ENCODE measurements at places on chromosomes 12 and 14. TPM values are rescaled to one million over a fixed set of nuclear protein-coding genes. Genes with fewer than 3 reads are reported as not detected.

CBX5 gene
- total RNA-seq, result 21.8 TPM

IKZF4 gene
- 5.4 TPM for total RNA-seq

TAS2R46 gene
- 4.8 TPM for total RNA-seq

PLEKHH1 gene
- 0.27 TPM for total RNA-seq

KRT73 gene
- 0.27 TPM for total RNA-seq

GRIN2B gene
- total RNA-seq, result under 0.01 TPM

SAMD15 gene
- total RNA-seq, result 0.81 TPM

TNS2 gene
- 3.2 TPM for total RNA-seq

GIT2 gene
- 88.3 TPM for total RNA-seq

STRAP gene
- 29.6 TPM for total RNA-seq

SRGAP1 gene
- 0.27 TPM for total RNA-seq

BICDL1 gene
- total RNA-seq, result 0.27 TPM

CEBPE gene
- total RNA-seq, result 0.81 TPM

GARIN6 gene
- not detected for total RNA-seq

TMEM229B gene
- 46.3 TPM for total RNA-seq

ARHGEF40 gene
- 35.5 TPM for total RNA-seq

TAMALIN gene
- 26.7 TPM for total RNA-seq

PIP4P1 gene
- total RNA-seq, result 36.1 TPM

TSPAN9 gene
- total RNA-seq, result 0.54 TPM

CLEC2A gene
- total RNA-seq, result not detected

TBX3 gene
- under 0.01 TPM for total RNA-seq

DLK1 gene
- 0.27 TPM for total RNA-seq

HOTAIR gene
- total RNA-seq, result not detected

LRRC23 gene
- total RNA-seq, result 16.2 TPM

GNB3 gene
- total RNA-seq, result 1.9 TPM

PPP2R5C gene
- total RNA-seq, result 51.2 TPM

VSX2 gene
- total RNA-seq, result under 0.01 TPM

MYL6B gene
- total RNA-seq, result 47.1 TPM

TMEM132C gene
- total RNA-seq, result under 0.01 TPM

PLEK2 gene
- not detected for total RNA-seq

NAV3 gene
- total RNA-seq, result under 0.01 TPM

PARPBP gene
- total RNA-seq, result 2.4 TPM

STXBP6 gene
- 5.1 TPM for total RNA-seq

FOXA1 gene
- 0.27 TPM for total RNA-seq

GALC gene
- 24.5 TPM for total RNA-seq

NOS1 gene
- total RNA-seq, result under 0.01 TPM

DAO gene
- total RNA-seq, result not detected

RFLNA gene
- total RNA-seq, result 0.27 TPM

B4GALNT1 gene
- total RNA-seq, result 0.81 TPM

EGLN3 gene
- 9.4 TPM for total RNA-seq

LPAR5 gene
- 3.8 TPM for total RNA-seq

KRT84 gene
- total RNA-seq, result not detected

PZP gene
- not detected for total RNA-seq

KIF5A gene
- 1.3 TPM for total RNA-seq

ZNF891 gene
- total RNA-seq, result 1.3 TPM

MYO1H gene
- total RNA-seq, result not detected

ZNF410 gene
- 43.6 TPM for total RNA-seq

SERPINA5 gene
- not detected for total RNA-seq

Measured in hematopoietic multipotent progenitor cell (in vitro differentiated cells).